ENCODE measurements at places on chromosomes 4 and X.

DNA sequence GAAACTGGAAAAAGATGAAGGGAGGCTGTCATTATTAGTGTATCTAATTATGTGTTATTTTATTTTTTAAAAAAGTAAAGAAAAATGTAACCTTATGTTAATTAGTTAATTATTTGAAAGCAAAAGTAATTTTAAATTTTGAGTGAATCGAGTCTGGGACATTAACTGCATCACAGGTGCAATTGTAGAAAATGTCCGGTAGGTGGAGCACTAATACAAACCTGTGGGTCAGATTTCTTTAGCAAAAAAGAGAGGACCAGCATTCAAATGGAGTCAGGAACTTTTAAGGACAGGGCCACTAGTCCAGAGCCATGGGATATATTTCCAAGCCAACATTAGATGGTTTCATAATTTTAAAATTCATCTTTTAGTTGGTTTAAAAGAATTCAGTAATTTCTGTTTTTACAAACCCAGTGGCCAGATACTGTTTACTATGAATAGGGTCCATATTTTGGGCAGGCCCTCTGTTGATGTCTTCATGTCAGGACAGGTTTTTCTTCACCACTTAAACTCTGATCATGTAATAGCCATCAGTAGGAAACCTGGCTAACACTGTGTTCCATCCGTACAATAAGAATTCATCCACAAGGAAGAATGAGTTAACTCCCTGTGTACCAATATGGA, 27.2 kb downstream of the BST1 start:
- no peak for DNase-seq

DNA sequence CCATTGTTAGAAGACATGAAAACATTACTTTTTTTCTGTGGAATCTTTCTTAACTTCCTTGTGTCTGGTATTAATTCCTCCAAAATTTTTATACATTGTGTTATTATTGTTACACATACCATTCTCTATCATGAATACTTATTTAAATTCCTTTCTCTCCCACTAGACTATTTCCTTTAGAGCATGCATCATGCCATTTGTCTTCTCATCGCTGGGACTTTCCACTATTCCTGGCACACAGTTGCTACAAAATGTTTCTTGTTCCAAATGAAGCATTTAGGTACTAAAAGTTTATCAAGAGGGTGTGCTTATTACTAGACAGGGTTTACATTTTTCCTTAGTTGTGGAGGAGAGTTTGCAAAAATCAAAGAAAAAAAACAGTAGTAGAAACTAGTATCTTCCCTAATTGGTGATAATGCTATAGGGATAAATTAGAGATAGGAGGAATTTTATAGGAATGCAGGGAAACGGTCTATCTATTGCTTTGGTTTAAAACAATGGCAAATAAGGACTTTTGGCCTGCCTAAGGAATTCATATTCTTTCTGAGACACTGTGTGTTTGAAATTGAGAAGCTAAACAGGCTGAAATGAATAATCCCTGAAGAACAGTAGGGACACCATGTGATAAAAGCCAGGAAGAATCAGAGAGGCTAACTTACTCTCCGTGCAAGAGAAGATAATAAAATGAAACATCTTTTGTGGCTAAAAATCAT, 187.5 kb upstream of the TBC1D9 start:
- DNase-seq: no peak

DNA sequence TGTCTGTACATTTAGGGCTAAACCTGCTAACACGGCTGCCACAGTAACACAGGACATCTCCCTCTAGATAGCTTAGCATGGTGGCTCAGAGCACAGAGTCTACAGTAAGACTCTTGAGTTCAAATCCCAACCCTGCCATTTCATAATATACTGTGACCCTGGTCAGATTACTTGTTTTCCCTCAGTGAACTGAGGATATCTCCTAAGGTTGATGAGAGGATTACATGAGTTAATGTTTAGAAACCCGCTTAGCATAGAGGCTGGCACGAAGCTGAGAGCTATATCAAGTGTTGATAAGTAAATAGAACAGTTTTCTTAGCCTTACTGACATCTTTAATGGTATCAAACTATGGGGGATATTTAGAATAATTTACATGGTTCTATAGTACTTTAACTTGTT, 37.2 kb downstream of the CASP3 start:
- no peak for DNase-seq

DNA sequence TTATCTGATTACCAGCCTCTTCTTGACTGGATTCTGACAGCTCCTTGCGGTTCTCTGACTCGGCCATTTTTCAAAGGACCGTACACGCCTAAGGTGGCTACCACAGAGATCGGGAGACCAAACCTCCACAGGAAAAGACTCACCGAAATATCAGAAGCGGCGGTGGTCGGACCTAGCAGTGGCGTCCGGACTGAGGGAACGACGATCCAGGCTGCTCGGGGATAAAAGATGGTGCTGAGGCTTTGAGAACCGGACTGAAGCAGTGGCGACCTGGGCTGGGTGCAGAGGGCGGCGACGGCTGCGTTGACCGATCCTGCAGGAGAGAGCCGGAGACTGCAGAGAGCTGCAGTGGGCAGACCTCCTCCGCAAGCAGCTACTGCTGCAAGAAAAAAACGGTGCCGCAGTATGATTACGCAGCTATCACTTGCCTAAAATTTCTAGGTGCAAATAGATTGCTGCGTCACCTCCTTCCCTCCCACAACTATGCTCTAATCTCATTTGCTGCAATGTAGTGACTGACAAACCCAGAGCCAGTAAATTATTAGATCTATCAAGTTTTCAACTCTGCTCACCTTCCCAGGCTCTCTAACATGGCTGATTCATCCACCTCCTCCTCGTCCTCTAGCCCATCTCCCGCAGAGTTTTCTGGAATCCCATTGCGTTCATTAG, at the start of gene NAP1L2:
Gene NAP1L2, minus strand, starts transcription at position 426 of the 669 bp plus-strand sequence. Its CDS starts 359 bp downstream, at position 67.
- no peak for DNase-seq

GRCh38 chr4:95289028-95289634, 259.6 kb downstream of the UNC5C start:
- DNase-seq: no peak

Data from CMK (cell line).